Adrenal gland (tissue), 19 donors: ENCODE measurements at places on chromosomes 11 and 22. TPM values are rescaled to one million over a fixed set of nuclear protein-coding genes. Genes with fewer than 3 reads are reported as not detected.

The P4HA3 gene
- 0.84 TPM for total RNA-seq

The OR8B12 gene
- not detected for total RNA-seq

The C11orf98 gene
- total RNA-seq = 42.8 TPM

The CCDC116 gene
- total RNA-seq = 0.20 TPM

The RHOD gene
- 52.2 TPM for total RNA-seq

The SMIM35 gene
- total RNA-seq = 0.09 TPM

The CREB3L1 gene
- total RNA-seq = 28.8 TPM

The MB gene
- total RNA-seq = 2.2 TPM

The HMOX1 gene
- total RNA-seq = 41.8 TPM

The P2RY6 gene
- 3.7 TPM for total RNA-seq

The GAB4 gene
- not detected for total RNA-seq

The OR2AG1 gene
- total RNA-seq = not detected
